ENCODE measurements at places on chromosomes 12 and 14. TPM values are rescaled to one million over a fixed set of nuclear protein-coding genes. Genes with fewer than 3 reads are reported as not detected.

DNA sequence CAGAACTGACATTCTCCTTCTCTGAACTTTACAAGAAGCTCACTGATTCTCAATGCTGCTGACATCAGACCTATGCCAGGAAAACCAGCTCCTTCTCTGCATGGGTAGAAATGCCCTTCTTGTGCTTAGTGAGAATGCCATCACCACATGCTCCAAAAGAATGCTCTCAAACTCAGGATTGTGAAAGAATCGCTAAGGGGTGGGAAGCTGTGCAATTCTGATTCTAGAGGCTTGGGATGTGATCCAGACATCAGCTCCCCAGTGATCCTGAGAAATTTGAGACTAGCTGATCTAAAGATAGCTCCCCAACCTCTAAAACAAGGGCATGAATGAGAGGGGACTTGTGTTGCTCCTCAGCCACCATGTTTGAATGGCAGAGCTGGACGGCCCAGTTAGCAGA is 113.2 kb downstream of the DPF3 start:
- no peaks in the 10 kb centered on the region for H3K4me1 ChIP-seq
- no peaks in the 10 kb centered on the region for H3K27me3 ChIP-seq
- no peak overlapping the region for H3K4me3 ChIP-seq
- H3K36me3 ChIP-seq: no peaks in the 10 kb centered on the region
- DNase-seq: no peak

The PZP gene
- polyA plus RNA-seq: 0.70 TPM

DNA sequence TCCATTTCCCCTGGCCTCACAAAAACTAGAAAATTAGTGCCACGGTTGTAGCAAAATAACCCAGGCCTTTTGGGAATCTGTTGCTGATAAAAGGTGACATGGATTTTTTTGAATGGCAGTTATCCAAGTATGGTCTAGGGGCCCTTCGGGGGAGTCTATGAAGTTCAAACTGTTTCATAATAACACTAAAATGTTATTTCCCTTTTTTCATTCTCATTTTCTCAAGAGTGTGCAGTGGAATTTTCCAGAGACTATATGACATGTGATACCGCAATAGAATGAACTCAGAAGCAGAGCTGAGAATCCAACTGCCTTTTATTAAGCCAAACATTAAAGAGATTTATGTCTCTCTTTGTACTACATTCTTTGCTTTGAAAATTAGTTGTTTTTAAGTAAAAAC is 26.9 kb downstream of the GSTZ1 start:
- H3K36me3 ChIP-seq: peaks cover 14% of the 10 kb centered on the region
- H3K4me3 ChIP-seq: no peak overlapping the region
- H3K27me3 ChIP-seq: no peaks in the 10 kb centered on the region
- no peak overlapping the region for H3K27ac ChIP-seq
- peaks cover 19% of the 10 kb centered on the region for H3K4me1 ChIP-seq

DNA sequence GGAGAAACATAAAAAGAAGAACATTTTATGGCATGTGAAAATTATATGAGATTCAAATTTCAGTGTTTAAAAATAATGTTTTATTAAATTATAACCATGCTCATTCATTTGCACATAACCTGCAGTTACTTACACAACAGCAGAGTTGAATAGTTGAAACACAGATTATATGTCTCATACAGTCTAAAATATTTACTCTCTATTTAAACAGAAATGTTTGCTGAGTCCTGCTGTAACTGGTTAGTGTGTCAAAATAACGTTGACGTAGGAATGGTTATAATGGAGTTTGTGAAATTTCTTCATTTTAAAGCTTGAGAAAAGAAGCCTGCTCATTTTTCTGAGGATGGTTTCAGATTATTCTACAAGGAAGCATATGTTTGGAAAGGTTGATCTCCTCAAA is 196.5 kb upstream of the GARIN2 start:
- no peak overlapping the region for H3K4me3 ChIP-seq
- no peak overlapping the region for H3K27ac ChIP-seq
- H3K4me1 ChIP-seq: no peaks in the 10 kb centered on the region
- no peaks in the 10 kb centered on the region for H3K27me3 ChIP-seq
- DNase-seq: no peak

- H3K36me3 ChIP-seq: no peaks in the 10 kb centered on the region
- DNase-seq: no peak
- no peaks in the 10 kb centered on the region for H3K27me3 ChIP-seq
- no peak overlapping the region for H3K27ac ChIP-seq
Observed at GRCh38 chr12:77070382-77070781, 5.0 kb upstream of the E2F7 start.

The ZNF891 gene
- 0.96 TPM for polyA plus RNA-seq

The GLT8D2 gene
- polyA plus RNA-seq: 1.2 TPM

DNA sequence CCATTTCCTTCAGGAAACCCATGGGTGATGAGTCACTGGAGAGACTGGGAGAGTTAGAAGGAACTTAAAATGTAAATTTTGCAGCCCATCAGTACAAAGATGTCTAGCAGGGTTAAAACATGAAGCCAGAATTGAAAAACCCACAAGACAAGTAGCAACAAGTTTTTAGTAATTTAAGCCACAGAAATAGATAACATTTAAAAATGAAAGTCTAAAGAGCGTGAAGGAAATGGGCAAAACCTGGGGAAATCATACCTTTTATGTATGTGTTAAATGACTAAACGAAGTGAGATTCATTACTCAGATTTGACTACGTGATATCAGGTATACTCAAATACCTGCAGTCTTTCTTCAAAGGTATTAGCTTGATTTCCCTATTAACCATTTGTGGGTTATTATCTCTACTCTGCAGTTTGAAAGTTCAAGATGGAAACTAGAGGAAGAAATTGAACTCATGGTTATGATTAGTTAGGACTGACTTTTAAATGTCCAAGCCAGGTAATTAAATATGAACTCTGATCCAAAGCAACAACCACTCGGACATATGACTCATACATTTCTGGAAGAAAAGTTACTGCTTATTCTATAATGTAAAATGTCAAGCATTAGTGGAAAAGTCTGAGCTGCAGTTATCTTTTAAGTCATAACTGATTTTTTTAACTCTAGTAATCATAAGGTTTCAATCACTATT is 84.1 kb downstream of the ITPR2 start:
- no peak overlapping the region for H3K4me3 ChIP-seq
- DNase-seq: no peak
- H3K27me3 ChIP-seq: no peaks in the 10 kb centered on the region
- H3K36me3 ChIP-seq: no peaks in the 10 kb centered on the region

The LIN52 gene
- 4.9 TPM for polyA plus RNA-seq

DNA sequence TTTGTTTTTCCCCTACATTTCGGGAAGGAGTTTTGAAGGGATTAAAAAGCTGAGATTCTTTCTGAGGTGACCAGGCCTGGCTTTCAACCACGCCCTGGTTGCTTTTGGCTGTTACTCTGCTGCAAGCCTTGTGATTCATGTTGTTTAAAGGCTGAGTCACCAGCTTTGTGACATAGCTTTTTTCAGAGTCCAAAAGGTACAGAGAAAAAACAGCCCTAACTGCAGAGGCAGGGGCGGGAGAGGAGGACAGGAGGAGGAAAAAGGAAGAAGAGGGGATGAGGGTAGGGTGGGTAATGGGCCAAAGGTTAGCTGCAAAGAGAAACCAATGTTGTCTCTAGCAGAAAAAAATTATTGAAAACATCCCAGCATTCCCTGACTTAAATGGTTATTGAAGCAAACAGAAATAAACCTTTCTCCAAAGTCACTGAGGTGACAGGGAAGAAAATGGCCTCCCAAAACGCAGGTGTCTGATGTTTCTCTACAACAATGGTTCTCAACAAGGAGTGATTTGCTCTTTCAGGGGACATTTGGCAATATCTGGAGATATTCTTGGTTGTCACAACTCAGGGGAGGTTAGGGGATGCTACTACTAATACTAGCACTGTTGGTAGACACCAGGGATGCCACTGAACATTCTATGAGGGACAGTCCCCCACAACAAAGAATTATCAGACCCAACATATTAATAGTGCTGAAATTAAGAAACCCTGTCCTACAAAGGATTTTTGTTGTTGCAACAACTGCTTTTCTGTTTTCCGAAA is 2.1 kb upstream of the UBC start:
- peak; percentile 71 for DNase-seq
- H3K27ac ChIP-seq: peak overlapping the region; percentile 99

DNA sequence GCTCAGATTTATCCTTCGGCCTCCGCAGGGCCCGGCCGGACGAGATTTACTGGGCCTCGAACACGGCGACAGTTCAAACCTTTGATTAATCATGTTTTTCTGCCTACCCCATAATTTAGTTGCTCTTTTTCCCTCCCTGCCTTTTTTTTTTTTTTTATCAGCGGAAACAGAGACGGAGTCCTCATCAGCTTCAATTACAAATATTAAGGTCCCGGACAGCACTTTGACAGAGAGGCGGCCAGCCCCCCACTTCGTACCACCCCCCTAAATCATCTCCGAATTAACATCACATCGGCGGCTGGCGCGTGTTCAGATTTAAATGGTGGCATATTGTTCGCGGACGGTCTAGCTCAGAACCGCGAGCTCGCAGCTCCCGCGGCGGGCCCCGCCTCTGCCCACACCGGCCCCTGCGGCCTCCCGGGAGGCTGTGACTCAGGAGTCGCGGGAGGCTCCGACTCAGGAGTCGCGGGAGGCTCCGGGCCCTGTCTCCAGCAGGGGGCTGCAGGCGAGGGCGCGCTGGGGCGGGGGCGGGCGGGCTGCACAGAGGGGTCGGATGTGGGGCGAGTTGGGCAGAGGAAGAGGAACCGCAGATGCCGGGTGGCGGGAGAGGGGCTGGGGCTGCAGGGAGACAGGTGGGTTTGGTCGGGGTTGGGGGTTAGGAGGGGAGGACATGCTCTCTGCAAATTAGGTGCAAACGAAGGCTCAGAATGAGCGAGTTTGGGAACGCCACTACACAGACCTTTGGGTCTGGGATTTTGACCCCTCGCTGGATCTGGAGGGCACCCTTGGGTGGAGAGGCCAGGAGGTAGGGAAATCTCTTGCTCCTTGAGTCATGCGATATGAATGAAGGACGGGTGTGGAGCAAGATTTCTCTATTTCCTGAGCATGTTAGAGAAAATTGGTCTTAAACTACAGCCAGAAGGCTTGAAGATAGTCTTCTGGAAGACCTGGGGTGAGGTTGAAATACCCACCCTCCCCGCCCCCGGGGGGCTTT is 19.6 kb upstream of the ATP5MC2 start:
- H3K27ac ChIP-seq: no peak overlapping the region
- H3K27me3 ChIP-seq: peaks cover 63% of the 10 kb centered on the region
- peak; percentile 76 for DNase-seq
- peaks cover 19% of the 10 kb centered on the region for H3K4me1 ChIP-seq
- peak overlapping the region; percentile 21 for H3K4me3 ChIP-seq
- H3K36me3 ChIP-seq: no peaks in the 10 kb centered on the region

DNA sequence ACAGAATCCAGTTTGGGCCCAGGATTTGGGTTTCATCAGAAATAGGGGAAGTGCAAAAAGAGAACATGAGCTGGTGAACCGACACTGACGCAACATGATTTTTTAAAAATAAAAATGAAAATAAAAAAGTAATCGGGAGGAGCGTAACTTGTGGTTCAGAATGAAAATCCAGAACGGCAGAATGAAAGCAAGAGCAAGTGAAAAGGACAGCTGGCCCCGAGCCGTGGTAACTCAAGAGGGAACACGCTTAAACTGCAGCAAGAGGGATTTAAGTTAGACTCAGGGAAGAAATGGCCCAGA is 1.6 kb downstream of the SLC6A12 start:
- DNase-seq: no peak
- H3K4me3 ChIP-seq: no peak overlapping the region
- no peak overlapping the region for H3K27ac ChIP-seq
- H3K27me3 ChIP-seq: peaks cover 16% of the 10 kb centered on the region
- H3K4me1 ChIP-seq: no peaks in the 10 kb centered on the region

- no peak overlapping the region for H3K27ac ChIP-seq
- no peak for DNase-seq
- H3K4me3 ChIP-seq: no peak overlapping the region
- no peaks in the 10 kb centered on the region for H3K4me1 ChIP-seq
- H3K27me3 ChIP-seq: no peaks in the 10 kb centered on the region
- H3K36me3 ChIP-seq: no peaks in the 10 kb centered on the region
Observed at GRCh38 chr12:127550271-127550670, 716.7 kb upstream of the TMEM132C start.

DNA sequence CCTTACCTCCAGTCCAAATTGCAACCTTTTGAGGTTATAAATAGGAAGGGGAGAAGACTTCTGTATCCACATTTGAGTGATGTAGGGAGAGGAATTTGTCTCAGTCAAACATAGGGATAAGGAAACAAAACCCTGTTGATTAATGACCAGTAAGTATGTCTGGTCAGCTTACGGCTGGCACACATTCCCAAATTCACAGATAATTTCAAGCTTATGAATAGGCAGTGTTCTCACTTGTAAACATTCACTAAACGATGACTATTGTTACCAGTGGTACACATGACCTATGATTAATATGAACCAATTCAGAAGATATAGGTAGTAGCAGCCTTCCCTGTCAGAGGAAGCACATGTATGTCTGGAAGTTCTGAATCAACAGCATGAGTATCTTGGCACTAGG is 33.0 kb upstream of the SLC5A8 start:
- H3K4me1 ChIP-seq: no peaks in the 10 kb centered on the region
- peaks cover 8% of the 10 kb centered on the region for H3K27me3 ChIP-seq
- no peak overlapping the region for H3K4me3 ChIP-seq
- no peak for DNase-seq

- H3K27ac ChIP-seq: no peak overlapping the region
- H3K27me3 ChIP-seq: no peaks in the 10 kb centered on the region
- no peaks in the 10 kb centered on the region for H3K36me3 ChIP-seq
- no peak overlapping the region for H3K4me3 ChIP-seq
- no peaks in the 10 kb centered on the region for H3K4me1 ChIP-seq
Observed at GRCh38 chr12:90943255-90943654, 11.7 kb downstream of the CCER1 start.

DNA sequence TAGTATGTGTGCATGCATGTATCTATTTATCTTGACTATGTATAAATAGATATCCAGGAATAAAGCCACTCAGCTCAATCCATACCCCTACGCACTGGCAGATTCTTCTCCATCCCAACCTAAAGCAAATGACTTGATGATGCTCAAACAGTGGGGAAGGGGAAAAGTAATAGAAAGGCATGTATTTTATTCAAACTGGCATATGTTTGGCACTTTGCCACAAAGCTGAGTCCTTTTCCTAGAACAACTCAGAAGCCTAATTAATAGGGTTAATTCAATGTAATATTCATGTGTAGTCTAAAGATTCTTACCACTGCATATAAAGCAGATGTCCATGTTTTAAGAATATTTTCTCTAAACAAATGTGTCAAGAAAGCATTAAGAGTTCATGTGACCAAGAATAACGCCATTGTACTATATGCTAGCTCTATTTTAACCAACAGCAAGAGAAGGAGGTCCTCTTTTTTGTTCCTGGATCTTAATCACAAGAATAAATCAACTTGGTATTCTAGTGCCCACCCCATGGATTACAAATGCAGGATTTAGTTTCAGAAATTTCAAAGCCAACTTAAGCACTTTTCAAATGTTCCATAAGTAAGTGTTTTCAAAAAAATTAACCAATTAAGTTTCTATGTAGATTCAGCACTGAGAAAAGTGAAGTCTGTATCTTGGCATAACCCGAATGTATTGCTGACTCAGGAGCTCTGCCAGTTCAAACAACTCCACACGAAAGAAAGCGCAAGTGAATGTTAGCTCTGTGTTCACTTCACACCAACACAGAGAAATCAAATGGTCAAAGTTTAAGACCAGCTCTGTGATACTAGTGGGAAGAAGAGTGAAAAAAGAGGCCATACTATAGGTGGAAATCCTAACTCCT is 233.6 kb downstream of the MED13L start:
- H3K4me3 ChIP-seq: no peak overlapping the region
- no peaks in the 10 kb centered on the region for H3K36me3 ChIP-seq
- H3K27me3 ChIP-seq: no peaks in the 10 kb centered on the region
- H3K27ac ChIP-seq: no peak overlapping the region
- DNase-seq: no peak
